ENCODE measurements at places on chromosomes 6 and 20. TPM values are rescaled to one million over a fixed set of nuclear protein-coding genes. Genes with fewer than 3 reads are reported as not detected.

PAK5 gene
- 0.56 TPM for polyA plus RNA-seq

SEMG1 gene
- not detected for polyA plus RNA-seq

KCNK16 gene
- not detected for polyA plus RNA-seq

GABRR2 gene
- 0.94 TPM for polyA plus RNA-seq

LTB gene
- 6.0 TPM for polyA plus RNA-seq

ALDH8A1 gene
- polyA plus RNA-seq = 5.3 TPM

EGFL8 gene
- polyA plus RNA-seq = 12.2 TPM

CDK19 gene
- polyA plus RNA-seq = 3.0 TPM

BPIFA1 gene
- not detected for polyA plus RNA-seq

DLK2 gene
- 2.1 TPM for polyA plus RNA-seq

PSORS1C1 gene
- polyA plus RNA-seq = 3.9 TPM
